ENCODE measurements at places on chromosomes 7 and 10. TPM values are rescaled to one million over a fixed set of nuclear protein-coding genes. Genes with fewer than 3 reads are reported as not detected.

The SPDYE6 gene
- not detected for total RNA-seq

The ARHGAP22 gene
- 85.7 TPM for total RNA-seq

The AOAH gene
- total RNA-seq: not detected

The SPDYE1 gene
- not detected for total RNA-seq

The SCIN gene
- under 0.01 TPM for total RNA-seq

The TMEM139 gene
- under 0.01 TPM for total RNA-seq
